CD4-positive, alpha-beta T cell (primary cell): ENCODE measurements at places on chromosomes 5 and 9.
A peak's percentile ranks its signal among the peaks of the same experiment; 100 is the strongest.

DNA sequence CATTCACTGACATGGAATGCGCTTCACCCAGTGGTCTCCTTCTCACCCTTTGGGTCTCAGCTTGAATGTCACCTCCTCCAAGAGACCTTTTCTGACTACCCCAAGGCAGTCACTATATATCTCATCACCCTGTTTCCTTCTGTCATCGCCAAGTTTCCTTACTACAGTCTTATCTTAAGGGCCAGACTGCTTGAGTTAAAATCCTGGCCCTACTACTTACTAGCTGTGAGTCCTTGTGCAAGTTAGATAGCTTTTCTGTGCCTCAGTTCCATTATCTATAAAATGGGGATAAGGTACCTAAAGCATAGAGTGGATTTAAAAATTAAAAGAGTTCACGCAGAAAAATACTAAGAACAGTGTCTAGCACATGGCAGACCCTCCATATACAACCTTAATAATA lies 132.4 kb downstream of the GABBR2 start:
- no peak for DNase-seq

- DNase-seq, result peak; percentile 52
Observed at GRCh38 chr9:132800038-132800648, 77.9 kb downstream of the AK8 start.

DNA sequence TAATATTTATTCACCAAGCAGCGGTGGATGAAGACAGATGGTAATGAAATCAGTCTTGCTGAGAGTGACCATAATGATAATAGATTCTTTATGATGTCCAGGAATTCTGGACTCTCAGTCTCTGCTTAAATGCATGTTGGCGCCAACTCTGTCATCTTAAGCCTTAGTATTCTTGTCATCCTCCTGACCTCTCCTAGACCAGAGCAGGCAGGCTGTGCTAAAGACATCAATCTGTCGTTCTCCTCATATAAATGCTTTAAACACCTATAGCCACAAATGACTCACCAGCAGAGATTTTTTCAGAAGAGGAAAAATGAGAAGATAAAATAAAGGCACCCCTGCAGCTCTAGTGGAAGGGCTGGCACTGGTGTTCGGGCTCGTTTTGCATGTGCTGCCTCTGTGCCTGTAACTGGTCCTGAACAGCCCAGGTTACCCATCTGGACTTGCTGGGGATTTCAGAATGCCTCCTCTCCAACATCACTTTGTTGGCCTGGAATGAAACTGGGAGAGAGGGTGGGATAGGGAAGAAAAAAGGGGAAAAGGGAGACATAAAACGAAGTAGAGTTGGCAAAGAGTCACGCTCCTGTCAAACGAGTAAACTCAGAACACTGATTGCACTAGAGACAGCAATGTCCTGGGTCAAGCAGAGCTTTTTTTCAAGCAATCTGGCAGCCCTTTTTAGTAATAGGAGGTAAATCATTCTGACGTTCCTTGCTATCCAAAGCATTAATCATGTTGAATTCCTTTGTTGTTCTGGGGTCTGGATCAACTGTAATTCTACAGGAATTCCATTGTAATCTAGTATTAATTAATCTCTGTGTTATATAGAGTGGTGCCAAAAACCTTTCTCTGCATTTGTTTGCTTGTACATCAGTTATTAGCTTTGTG lies 195.5 kb upstream of the CLINT1 start:
- no peak for DNase-seq

GRCh38 chr9:136229096-136230065 lies 16.2 kb downstream of the QSOX2 start:
- DNase-seq, result no peak

DNA sequence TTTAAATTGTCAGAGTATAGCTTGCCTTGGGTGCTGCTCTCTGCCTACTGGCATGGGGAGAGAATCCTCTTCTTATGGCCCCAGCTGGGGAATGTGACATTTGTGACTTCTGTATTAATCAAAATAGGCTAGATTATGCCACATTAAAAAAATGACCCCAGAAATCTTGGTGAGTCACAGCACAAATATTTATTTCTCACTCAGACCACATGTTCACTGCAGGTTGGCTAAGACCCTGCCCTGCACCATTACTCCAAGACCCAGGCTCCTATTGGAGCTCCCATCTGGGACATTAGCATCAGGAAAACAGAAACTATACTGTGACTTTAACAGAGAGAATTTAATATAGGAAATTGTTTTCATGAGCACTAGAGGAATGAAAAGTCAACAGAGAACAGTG lies 16.6 kb upstream of the WHRN start:
- DNase-seq, result no peak

DNA sequence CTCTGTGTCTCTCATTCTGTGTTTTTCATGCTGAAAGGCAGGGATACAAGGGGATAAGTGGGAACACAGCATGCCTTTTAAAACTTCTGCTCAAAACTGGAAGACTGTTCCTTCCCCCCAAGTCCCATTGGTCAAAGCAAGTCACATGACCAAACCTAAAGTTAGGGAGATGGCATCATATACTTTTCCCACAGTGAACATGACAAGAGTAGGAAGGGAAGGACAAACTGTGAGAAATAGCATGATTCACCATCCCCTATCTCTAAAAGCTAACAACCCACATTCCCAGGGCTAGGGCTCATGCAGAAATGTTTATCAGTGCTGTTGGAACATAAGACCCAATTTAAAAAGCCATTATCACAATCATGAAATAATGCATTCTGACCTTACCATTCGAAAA lies 24.2 kb upstream of the SHISAL2B start:
- no peak for DNase-seq

GRCh38 chr9:34689116-34689470 lies 2.0 kb downstream of the CCL19 start:
- DNase-seq, result no peak

DNA sequence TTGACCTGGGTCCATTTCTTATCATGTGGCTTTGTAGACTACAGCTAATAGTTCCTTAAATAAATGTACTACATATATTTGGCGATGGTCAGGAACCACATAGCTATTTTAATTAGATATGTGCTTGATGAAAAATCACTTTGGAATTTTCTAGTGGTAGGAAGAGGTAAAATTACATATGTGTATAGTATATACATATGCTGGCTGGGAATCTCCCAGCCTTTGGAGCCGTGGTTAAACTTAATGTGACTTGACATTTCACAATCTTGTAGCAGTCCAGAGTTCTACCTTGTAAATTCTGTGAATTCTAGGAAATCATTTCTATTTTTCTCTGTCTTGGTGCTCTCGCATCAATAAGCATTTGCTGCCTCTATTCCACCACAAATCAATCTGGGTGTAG lies 565.0 kb downstream of the DMRTA1 start:
- DNase-seq, result no peak
